HTR-8/SVneo (cell line): ENCODE measurements at places on chromosomes 1 and 21.

DNA sequence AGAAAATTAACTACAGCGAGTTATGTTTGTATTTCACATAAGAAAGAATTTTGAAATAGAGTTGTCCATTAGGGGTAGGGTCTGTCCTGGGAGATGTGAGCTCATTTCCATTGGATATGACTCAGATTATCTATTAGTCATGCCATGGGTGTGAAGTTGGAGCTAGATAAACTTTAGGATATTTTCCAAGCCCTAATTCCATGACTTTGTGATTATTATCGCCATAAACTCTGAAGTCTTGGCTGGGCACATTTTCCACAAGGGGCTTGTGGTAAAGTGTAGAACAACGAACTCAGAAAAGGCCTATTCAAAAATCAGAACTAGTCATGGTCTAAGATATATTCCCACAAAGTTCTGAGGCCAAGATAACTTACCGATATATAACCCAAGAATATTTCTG lies 396.6 kb downstream of the DPYD start:
- no peak for DNase-seq

- no peak for DNase-seq
Measured at GRCh38 chr1:58264462-58264861, 282.1 kb downstream of the OMA1 start.

- DNase-seq: no peak
Measured at GRCh38 chr1:195970209-195970608, 638.0 kb downstream of the KCNT2 start.

GRCh38 chr1:149993764-149994163 lies 16.8 kb downstream of the OTUD7B start:
- DNase-seq: no peak

GRCh38 chr1:119075614-119076013 lies 64.8 kb downstream of the WARS2 start:
- DNase-seq: no peak

DNA sequence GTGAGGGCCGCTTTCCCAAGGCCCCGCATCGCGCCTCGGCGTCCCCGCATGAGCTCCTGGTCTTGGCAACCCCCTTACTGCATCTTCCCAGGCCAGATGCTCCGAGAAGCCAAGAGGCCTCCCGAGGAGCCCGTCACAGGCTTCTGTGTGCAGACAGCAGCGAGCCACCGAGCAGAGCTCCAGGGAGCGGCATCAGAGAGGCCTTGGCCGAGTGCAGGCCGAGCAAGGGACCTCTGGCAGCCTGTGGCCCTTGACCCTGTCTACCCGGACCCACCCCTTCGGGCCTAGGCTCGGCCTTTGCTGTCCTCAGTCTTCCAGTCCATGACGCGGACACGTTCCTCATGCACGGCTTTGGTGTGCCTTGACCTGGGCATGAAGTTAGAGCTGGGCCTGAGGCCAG lies 63.5 kb downstream of the MORN1 start:
- no peak for DNase-seq

DNA sequence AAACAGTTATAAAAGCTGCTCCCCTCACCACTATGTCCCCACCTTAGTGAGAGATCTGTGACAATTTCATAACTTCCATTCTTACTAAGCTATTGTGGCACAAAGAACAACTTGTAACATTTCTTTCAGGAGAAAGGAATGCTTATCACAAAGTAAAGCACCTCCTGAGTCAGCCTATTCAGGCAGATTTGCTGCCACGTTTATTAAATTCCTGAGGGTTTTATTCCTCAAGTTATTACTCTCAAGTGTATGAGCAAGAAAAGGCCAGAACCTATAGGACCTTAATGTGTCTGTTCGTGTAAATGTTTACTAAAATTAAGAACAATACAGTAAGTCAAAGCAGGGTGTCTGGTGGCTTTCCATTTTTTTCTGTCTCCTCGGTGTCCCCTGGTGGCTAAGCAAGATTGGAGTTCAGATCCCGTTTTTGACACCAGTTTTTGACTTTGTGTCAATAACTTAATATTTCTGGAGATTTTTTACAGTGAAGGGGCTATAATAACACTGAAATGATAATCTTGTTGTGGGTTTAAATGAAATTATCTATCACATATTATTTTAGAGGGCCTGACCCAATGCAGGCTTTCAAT lies 1539.6 kb downstream of the BRINP3 start:
- DNase-seq: no peak

DNA sequence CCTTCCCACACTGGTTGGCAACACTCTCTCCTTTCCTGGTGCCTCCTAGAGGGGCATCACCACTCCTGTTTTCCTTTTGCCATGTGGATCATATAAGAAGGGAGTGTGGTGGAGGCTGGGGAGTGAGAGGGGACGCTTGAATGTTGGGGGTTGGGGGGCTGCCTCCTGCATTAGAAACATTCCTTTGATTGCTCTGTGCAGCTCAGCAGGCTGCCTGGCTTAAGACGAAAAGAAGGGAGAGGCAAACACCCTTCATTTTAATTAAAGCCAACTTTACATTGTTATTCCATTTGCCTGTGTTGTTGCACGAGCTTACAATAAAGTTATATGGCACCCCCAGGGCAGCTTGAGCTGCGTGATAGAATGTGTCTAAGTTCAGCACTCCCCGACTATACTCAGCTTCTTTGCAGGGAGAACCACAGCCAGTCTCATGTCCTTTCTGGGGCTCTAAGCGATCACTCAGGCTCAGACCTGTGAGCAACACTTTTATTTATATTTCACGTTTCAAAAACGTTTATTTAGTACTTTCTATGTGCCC lies 57.4 kb downstream of the FOXD2 start:
- DNase-seq: no peak

DNA sequence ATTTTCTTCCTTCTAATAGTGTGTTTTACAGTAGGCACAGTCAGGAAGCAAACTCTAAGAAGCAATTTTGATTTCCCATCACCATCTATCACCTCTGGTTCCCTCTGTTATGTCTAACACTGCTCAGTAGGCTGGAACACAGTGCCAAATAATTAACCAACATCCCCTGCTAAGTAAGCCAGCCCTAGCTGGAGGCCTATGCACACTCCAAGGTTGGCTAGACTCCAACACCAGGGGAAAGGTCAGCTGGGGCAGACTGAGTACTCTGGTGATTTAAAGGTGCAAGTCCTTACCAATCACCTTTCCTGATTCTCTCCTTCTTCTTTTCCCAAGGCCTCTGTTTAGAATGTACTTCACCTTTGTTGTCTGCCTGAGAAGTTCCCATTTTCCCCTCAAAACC lies 46.5 kb upstream of the BEND5 start:
- DNase-seq: no peak

DNA sequence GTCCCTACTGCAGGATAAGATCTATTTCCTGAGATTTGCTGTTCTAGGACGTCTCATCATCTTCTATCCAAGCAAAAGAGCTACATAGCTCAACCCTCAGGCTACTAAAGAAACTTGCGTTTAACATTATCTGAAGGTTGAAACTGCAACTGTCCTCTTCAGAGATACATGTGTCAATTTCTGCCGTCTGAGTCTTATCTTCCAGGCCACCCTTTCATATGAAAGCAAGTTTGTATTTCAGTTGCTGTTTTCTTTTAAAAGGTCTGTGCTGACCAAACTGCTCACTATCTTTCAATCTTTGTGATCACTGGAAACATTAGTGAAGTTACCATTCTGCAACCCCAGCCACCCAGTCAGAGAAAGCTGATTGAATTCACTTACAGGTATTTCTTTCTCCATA lies 108.6 kb upstream of the RAB3GAP2 start:
- no peak for DNase-seq

GRCh38 chr1:52906135-52906603 lies 15.4 kb downstream of the ECHDC2 start:
- DNase-seq: no peak
